CD4-positive, alpha-beta T cell treated with Interleukin-2 at 100 ng/mL for 4 hours (primary cell): ENCODE measurements at places on chromosomes 2 and 18.

- no peak for DNase-seq
Measured at GRCh38 chr2:51994123-51994763, 962.3 kb upstream of the NRXN1 start.

DNA sequence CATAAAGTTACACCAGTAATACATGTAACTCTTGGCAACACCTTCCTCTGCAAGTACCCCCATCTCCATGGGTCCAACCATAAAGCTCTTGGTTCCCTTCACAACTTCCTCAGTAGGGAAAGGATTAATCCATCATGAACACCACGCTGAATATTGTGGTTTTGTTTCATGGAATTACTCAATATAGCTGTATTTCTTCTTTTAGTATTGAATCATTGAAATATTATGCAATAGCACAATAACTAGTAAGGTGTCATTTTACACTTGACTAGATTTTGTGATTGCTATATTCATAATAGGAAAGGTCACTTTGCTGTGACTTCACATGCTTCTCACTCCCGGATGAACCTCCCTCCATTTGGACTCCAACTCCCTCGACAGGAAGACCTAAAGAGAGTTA is 29.7 kb upstream of the PID1 start:
- DNase-seq, result no peak

- no peak for DNase-seq
Measured at GRCh38 chr2:23625726-23626125, 240.7 kb downstream of the KLHL29 start.

DNA sequence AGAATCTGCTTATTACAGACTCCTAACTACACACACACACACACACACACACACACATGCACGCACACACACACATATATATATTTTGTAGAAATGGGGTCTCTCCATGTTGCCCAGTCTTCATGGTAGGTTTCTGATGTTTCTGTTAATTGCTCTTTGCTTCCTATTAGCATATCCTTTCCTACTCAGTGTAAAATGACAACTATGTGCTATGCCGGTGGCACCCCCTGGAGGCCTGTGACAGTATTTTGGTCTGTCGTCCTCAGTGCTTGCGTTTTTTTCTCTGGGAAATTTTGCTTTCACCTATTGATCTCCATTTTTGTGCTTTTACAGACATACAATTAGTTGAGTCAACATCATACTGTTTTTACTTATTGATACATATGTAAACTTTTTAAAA is 322.1 kb downstream of the LRRTM1 start:
- no peak for DNase-seq

- no peak for DNase-seq
Measured at GRCh38 chr2:118918017-118918416, 24.0 kb upstream of the MARCO start.

GRCh38 chr2:219230059-219230540 is 494 bp downstream of the ANKZF1 start:
- no peak for DNase-seq

DNA sequence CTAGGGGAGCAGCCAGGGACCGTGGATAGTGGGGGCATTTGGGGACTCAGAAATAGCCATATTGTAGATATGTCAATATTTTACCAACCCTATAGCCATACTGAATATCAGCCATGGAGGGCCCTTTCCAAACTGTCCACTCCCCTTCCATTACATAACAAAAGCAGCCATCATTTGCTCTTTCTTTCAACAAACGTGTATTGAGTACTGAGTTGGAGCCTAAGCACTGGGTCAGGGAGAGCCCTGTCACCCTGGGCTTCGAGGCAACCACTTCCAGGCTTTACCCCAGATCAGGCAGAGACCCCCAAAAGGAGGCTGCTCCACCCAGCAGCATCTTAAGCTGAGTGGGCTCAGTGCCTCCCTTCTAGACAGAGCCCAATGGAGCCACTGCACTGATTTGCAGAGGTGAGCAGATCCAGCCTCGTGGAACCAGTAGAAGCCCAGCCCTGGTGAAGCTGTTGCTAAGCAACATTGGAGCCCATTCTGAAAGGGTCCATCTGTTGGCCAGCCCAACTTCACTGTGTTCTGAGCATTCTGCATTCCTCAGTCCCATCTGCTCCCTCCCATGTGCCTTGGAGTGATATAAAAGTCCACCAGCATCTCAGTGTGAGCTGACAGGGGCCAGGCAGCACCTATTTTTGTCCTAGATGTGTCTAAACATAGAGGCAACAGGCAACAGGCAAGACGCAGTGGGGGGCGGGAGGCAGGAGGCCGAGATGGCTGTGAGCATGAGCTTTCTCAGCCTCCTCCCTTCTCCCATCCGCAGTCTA is 112.1 kb downstream of the PLB1 start:
- DNase-seq, result no peak

GRCh38 chr18:12803069-12803936 is 80.7 kb downstream of the PTPN2 start:
- DNase-seq, result no peak

DNA sequence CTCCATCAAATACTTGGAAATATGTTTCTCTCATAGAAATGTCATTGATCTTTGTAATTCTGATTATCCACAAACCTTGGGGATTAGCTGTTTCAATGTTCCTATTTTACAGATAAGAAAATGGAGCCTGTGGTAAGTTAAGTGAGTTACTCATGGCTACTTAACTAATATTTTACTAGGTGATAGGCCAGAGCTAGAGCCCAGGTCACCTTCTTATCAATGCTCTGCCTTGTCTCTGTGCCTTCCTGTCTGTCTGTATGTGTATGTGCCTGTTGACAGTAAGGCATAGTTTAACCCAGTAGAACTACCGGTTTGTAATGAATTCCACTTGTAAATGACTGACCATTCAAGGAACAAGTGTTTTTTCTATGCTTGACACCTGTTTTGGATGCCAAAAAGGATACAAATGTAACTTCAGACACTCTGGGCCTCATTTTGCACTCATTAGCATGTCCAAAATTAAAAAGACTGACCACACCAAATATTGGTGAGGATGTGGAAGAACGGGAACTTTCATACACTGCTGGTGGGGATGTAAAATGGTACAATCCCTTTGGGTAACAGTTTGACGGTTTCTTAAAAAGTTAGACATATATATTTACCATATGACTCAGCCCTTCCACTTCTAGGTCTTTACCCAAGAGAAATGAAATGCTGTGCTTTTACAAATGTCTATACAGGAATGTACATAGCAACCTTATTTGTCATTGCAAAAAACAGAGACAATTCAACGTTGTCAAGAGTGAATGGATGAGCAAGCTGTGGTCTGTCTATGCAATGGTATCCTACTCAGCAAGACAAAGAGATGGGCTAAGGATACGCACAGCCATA is 19.6 kb upstream of the IL1A start:
- no peak for DNase-seq

GRCh38 chr2:126912201-126912600 is 13.5 kb downstream of the TEX51 start:
- DNase-seq, result no peak

DNA sequence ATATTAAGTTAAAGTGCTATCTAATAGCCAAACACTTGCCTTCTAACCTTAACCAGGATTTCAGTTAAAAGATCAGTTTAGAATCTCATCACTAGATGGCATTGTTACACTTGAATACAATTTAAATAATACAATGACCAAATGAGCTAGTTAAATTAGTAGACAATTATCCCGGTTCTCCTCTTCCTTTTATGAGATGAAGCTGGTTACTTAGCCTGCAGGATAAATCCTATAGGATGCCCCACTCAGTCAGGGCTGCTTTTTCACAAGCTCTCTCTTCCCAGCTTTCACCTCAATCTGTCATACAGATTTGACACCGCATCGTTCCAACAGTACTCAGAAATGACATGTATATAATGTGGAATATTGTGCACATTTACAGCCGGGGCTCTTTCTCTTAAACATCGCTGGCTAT is 678.8 kb downstream of the KCNJ3 start:
- DNase-seq, result no peak

GRCh38 chr2:241947401-241947800 is 77.9 kb downstream of the RTP5 start:
- DNase-seq, result no peak

GRCh38 chr2:76472946-76473345 is 762.2 kb upstream of the GCFC2 start:
- no peak for DNase-seq

- DNase-seq, result no peak
Measured at GRCh38 chr2:108920-109809, 62.9 kb upstream of the FAM110C start.

DNA sequence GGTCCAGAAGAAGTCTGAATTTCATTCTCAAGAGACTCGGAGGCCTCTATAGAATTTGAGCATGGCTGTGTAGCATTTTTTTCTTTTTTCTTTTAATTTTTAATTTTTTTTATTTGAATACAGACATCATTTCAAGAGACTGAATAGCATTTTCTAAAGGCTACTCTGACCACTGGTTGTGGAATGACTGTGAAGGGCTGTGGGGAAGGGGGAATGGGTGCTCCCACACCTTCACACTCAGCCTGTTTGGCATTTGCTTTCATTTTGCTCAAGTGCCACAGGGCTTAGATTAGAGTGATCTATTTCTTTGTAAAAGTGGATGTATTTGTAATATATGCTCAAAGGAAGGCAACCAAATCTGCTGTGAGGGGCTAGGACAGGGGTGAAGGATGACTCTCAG is 142.0 kb upstream of the SPOPL start:
- no peak for DNase-seq

GRCh38 chr2:181679544-181679979 is 755 bp downstream of the NEUROD1 start:
- no peak for DNase-seq

DNA sequence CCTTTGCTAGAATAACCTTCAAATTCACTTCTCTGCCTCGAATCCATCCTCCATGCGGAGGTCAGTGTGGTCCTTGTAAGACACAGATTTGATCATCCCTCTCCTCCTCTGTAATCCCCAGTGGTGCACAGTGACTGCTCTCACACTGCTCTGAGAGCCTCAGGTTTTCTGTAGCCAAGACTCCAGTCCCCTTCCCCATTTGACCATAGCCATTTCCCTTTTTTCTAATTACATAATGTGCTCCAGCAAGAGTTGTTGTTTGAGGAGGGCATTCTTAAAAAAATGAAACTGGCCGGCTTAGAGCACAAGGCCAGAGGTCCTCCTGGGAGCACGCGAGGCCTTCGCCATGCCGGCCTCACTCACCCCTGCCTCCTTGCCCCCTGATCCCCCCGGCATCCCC is 34.7 kb upstream of the LPIN1 start:
- no peak for DNase-seq

- no peak for DNase-seq
Measured at GRCh38 chr2:63681896-63682295, 93.1 kb downstream of the MDH1 start.

DNA sequence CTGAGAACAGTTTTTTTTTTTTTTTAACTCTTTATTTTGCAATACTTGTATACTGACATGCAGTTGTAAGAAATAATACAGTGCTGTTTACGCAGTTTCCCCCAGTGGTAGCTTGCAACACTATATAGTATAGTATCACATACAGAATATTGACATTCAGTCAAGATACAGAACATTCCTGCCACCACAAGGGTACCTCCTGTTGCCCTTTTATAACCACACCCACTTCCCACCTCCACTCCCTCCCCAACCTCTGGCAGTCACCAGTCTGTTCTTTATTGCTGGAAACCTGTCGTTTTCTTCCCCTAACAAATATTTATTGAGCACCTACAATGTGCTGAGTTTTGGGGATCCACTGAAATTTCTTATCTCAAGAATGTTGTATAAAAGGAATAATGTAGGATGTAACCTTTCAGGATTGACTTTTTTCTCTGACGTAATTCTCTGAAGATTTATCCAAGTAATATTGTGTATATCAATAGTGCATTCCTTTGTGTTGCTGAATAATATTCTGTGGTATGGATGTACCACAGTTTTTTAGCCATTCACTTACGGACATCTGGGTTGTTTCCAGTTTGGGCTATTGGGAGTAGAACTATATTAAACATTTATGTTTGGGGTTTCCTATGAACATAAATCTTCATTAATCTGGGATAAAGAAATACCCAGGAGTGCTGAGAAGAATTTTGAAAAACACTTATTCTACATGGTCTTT is 51.4 kb upstream of the EML6 start:
- no peak for DNase-seq

DNA sequence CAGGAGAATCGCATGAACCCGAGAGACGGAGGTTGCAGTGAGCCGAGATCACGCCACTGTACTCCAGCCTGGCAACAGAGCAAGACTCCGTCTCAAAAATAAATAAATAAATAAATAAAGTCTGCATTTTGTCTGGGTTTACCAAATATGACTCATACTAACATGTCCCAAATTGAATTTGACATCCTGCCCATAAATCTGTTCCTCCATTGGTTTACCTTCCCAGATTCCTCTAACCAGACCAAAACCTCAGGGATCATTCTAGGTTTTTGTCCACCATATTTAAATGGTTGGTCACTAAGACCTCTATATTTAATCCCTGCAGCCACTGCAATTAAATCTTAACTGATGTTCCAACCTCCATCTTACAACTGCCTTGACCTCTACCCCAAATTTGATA is 150.9 kb downstream of the ATAD2B start:
- no peak for DNase-seq

DNA sequence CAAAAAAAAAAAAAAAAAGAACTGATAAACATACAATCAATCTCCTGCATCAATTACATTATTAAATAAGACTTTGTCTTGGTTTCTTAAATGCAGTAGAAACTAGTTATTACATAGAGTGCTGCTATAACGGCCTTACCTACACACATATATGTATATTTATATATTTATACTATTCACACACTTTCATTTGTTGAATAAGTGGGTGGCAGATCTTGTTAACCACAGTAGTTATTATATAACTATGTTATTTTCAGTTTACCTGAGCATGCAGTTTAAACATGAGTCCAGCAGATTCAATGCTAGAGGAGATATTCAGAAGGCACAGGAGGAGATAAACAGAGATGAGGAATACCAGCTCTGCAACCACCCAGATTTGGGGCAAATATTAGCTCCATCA is 81.5 kb upstream of the CD226 start:
- no peak for DNase-seq

- DNase-seq, result no peak
Measured at GRCh38 chr2:30684996-30685395, 122.2 kb downstream of the CAPN13 start.

GRCh38 chr2:85706599-85707296 is 12.6 kb downstream of the GNLY start:
- no peak for DNase-seq

GRCh38 chr2:18645315-18645714 is 55.9 kb upstream of the NT5C1B start:
- DNase-seq, result no peak

DNA sequence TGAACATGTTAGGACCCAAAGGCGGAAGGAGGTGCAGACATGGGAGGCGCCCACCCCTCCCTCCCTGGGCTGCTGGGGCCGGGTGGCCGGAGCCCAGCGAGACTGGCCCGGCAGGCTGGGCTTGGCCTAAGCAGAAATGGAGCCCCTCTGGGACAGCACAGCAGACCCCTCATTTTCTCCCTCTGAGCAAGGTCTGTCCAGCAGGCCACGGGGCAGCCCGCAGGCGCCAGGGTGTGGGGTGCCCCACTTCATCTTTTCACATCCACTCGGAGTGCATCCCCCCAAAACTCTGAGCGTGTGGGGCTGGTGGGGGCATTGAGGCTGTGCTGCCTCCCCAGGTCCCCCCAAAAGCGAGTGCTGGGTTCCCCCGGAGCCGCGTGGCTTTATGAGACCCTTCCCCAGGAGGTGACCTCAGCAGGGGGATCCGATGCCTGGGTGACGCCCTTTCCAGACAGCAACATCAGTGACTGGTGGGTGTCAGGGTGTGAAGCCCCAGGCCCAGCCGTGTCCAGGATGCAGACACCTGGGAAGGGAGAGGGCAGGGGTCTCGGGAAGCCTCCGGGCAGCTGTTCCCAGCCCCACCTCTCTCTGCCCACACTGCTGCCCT is 36.7 kb upstream of the GPC1 start:
- DNase-seq, result no peak

GRCh38 chr2:216341121-216341520 is 31.2 kb downstream of the MARCHF4 start:
- no peak for DNase-seq

GRCh38 chr18:79200546-79201268 is 131.5 kb downstream of the ATP9B start:
- DNase-seq, result no peak
